Inflammatory macrophage treated with lipopolysaccharide for 1 hour (primary cell): ENCODE measurements at places on chromosomes 3 and 15.
A peak's percentile ranks its signal among the peaks of the same experiment; 100 is the strongest.

DNA sequence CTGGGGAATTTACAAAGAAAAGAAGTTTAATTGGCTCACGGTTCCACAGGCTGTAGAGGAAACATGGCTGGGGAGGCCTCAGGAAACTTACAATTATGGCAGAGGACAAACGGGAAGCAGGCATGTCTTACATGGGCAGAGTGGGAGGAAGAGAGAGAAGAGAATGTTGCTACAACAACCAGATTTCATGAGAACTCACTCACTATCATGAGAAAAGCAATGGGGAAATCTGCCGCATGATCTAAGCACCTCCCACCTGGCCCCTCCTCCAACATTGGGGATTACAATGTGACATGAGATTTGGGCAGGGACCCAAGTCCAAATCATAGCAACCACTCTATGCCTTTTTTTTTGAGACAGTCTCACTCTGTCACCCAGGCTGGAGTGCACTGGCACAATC, 28.8 kb downstream of the PCNP start:
- DNase-seq = peak; percentile 9

- peak; percentile 57 for DNase-seq
Observed at GRCh38 chr15:43285609-43286037, 18.9 kb upstream of the TGM5 start.

- no peak for DNase-seq
Observed at GRCh38 chr3:25556447-25556846, 108.3 kb downstream of the TOP2B start.

DNA sequence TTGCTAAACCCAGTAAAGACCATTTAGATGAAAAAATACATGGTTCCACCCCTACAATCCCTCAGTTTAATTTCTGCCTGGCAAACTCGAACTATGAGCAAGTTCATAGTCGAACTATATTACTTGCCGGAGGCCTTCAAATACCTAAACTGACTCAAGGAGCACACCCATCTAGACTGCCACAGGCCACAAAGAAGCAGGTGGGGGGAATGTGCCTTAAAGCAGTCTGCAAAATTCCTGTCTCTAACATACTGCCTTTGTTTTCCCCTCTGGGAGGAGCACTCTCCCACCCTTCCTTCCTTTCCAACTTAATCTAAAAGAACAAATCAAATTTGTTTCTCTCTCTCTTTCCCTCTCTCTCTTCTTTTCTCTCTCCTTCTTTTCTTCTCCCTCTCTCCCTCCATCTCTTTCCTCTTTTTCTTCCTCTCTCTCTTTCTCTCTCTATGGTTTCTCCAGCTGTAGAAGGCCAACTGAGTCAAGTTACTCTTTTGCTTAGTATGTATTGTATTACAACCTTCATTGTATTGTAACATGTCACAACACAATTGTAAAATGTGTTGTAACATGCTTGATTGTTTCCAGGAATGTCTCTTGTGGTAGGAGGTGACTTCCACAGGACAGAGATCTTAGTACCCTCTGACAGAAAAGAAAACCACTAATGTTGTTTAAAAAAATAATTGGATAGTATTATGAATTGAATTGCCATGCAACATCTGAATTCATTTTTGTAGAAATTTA, 496.3 kb downstream of the ROBO2 start:
- no peak for DNase-seq

DNA sequence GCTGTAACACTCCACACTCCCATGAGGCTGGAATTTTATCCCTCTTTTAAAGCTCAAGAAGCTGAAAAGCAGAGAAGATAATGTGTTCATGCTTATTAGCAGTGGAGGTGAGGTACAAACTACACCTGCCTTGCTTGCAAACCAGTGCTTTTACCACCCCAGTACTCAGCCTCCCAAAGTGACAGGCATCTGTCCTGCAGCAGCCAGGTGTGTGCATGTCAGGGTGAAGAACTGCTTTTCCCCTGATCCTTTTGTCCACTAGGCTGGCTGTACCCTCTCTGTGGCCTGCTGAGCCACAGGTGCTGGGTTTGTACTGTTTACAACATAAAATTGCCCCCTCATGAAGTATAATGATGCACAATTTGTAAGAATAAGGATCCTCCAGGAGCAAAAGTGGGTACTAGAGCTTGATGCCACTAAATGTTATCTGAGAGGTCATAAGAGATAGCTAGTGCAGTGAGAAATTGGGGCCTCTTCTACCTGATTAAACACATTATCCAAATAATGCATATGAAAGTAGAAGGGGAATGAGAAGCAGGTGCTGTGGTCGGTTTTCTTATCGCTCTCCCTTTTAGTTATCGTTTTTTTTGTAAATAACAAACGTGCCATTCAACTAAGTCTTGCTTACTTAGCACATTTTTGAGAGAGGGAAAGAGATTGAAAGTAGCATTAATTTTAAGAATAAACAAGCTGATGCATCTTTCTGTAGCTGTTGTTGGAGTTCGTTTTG, 39.2 kb upstream of the GADL1 start:
- no peak for DNase-seq

- DNase-seq = no peak
Observed at GRCh38 chr15:78650022-78650421, 9.0 kb upstream of the CHRNB4 start.

GRCh38 chr15:65870889-65871533, 1.7 kb downstream of the RAB11A start:
- peak; percentile 56 for DNase-seq

DNA sequence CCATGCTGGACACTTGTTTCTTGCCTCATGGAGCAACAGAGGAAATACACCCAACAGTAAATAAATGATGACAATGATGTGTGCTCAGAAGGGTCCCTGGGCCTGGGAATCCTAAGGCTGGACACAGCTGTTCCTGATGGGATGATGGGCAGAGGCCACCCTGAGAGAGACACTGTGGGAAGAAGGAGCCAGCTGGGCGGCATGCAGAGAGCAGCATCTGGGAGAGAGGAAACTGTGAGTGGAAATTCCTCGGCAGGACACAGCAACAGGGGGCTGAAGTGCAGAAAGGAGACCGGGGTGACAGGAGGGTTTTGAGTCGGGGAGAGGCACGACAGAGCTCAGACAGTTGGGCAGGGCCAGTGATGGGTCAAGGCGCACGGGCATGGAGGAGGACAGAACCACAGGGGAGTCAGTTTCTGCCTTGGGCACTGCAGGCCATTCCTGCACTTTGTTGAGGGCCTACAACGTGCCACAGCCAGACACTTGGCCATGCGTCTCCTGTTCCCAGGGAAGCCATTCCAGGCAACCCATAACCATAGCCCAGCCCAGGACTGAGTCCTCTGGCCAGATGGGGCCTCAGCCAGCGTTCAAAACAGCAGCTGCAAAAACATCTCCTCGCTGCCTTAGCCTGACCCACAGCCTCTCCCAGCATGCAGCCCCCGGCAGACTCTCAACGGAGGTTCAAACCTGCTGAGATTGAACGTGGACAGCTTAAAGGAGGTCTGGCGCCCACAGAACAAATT, 36.7 kb upstream of the SLC6A1 start:
- DNase-seq = no peak

DNA sequence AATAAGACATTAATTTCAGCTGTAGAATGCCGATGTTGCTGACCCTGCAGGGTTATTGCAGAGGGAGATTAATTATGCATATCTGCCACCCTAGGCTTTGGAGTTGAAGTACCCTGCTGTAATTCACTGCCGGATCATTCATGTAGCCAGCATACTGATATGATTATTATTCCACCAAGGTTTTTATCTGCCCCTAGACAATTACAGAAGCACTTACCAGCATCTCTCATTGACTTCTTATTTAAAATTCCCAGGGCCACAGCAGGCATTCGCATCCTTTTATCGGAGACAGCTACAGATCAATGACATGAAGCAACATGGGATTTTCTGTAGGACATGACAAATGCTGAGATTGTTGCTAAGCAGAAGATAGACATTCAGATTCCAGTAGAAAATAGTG, 31.3 kb downstream of the IL1RAP start:
- DNase-seq = no peak

DNA sequence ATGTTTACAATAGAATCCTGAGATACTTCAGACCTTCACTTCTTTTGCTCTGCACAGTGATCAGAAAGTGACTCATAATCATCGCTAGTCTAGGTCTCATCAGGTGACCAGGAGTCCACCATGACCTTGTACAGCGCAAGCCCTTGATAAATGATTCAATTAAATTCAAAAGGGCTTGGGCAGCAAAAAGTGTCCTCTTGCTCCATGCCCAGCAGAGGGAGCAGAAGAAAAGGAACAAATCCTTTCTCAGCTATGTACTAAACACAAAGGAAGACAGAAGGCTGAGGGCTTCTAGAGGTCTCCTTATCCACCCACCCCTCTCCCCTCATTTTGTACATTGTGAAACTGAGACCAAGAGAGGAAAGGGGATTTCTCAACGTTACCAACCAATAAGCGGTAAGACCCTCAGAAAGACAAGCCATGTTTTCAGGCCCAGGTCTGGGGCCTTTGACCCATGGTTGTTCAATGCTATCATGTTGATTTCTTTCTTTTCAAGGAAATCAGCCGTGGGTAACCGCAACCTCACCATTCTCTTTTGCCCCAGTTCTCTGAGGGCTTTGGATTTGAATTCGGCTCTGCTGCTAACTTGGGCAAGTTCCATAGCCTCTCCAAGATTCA, 74.8 kb downstream of the AQP9 start:
- DNase-seq = peak; percentile 42

DNA sequence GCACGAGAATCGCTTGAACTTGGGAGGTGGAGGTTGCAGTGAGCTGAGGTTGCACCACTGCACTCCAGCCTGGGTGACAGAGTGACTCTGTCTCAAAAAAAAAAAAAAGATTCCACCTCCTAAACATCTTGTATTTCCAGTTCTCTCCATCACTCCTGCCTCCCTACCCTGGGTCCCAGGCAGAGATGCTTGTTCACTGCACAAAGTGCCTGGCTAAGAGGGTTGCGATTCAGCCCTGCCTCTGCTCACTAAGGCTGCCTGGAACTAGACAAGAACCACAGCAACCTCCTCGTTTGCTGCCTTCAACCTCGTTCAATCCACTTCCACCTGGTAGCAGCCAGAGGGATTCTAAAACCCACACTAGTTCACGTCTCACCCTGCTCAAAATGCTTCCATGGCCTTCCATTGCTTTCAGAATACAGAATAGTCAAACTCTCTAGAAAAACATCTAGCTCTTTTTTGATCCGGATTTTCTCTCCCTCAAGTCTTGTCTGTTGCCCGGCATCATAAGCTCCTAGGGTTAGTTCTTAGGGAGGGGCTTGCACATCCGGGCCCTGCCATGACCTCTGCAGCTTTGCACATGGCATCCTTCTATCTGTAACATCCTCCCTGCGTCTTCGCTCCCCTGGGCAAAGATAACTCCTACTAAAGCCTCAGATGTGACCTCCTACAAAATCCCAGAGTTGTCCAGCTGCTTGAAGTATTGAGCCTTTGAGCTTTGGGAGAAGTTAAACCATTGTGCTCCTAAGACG, 1.0 kb upstream of the MCM2 start:
- no peak for DNase-seq

DNA sequence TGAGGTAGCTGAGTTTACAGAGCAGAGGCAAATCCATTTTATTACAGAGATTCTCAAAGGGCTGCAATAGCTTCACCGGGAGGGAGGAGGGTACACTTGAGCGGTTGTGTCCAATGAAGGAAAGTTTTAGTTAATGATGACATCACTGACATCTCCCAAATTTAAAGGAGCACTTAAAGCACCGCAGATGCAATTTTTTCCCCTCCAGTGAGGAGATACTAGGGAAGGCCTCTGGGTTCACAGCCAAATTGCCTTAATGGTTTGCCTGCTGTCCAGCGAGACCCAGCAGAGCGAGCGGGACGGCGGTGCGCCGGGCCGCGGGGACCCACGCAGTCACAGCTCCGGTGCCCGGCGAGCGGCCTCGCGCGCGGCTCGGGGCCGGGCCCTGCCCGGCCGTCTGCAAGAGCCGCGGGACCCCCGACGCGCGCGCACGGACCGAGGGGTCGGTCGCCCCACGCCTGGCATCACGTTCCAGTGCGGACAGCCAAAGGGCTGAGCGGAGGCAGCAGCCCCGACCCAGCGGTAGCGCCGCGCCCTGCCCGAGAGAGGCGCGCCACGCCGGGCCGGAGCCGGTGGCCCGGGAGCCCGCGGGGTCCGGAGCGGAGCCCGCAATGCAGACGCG, 160.5 kb upstream of the CHRNA7 start:
- no peak for DNase-seq

DNA sequence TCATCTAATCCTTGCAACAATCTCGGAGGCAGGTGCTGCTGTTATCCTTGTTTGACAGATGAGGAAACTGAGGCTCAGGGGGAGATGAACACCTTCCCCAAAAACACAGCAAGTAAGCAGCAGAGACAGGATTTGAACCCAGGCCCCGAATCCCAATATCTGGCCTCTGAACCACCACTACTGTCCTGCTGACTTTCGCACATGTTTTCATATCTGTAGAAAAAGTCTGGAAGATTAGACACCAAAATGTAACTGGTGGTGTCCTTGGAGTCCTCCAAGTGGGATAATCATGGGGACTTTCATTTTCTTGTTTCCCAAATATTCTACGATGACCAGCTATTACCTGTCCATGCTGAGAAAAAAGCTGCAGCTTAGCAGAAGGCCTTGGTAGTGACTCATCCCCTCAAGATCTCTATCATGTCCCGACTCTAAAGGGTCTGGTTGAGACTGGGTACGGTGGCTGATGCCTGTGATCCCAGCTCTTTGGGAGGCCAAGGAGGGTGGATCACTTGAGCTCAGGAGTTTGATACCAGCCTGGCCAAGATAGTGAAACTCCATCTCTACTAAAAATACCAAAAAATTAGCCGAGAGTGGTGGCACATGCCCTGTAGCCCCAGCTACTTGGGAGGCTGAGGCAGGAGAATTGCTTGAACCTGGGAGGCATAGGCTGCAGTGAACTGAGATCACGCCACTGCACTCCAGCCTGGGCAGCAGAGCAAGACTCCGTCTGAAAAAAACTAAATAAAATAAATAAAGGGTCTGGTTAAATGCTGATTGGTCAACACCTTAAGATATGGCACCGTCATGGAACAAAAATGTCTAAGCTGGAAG, 8.6 kb downstream of the IRAK2 start:
- no peak for DNase-seq

GRCh38 chr3:122025296-122025695, 3.2 kb upstream of the ILDR1 start:
- DNase-seq = no peak

DNA sequence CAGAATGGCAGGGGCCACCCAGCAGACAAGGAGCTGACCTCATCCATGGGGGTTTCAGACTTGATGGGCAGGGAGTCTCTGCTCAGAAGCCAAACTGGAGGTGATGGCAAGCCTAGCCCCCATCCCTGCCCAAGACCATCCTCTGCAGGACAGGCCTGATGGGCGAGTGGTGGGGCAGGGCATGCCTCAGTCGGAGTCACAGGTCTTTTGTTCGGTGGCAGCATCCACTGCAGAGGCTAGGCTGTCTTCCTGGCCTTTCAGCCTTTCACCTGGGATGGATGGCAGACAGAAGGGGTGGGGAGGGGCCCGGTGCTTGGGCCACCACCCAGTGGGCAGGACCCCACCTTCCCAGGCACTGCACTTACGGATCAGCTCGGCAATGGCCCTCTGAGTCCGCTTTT, 44.4 kb downstream of the PTH1R start:
- DNase-seq = no peak
